ENCODE measurements at places on chromosomes 4 and X.

DNA sequence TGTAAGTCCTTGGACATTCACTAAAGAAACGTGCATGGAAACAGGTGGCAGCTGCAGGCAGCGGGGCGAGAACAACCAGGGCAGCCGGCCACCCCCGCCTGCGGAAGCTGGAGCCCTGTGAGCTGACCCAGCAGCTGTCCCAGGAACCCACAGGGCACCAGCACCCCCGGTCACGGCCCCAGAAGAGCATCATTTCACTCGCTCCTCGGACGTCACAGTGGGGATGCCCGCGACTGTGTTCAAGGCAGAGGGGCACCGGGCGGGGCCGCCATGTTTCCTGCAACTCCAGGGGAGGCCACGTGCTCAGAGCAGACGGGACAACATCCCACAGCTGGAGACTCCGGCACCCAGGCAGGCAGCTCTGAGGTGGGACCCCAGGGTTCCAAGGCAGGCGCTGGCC lies 45.0 kb upstream of the CPLX1 start:
- DNase-seq, result no peak

DNA sequence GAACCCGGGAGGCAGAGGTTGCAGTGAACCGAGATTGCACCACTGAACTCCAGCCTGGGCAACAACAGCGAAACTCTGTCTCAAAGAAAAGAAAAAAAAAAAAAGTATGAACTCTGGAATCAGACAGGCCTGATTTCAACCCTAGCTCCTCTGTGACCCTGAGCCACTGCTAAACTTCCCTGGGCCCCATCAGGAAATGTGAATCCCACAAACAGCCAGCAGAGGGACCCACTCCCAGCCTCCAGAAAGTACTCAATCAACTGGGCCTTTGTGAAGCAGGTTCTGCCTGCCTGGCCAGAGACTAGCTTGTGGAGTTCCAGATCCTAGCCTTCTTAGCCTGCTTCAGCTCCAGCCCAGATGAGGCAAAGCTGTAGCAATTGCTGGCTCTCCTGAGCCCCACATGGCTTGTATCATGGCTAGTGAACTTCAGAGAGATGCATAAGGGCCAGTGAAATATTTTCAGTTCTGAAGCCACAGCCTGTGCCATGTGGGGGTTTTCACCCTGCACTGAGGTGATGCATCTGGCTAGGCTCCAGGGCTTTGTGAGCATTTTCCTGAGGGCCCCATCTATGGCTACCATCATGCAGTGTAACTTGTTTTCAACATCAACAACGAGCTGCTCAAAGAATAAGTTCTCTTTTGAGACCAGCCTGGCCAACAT lies 7.2 kb upstream of the IDS start:
- DNase-seq, result peak; percentile 37

DNA sequence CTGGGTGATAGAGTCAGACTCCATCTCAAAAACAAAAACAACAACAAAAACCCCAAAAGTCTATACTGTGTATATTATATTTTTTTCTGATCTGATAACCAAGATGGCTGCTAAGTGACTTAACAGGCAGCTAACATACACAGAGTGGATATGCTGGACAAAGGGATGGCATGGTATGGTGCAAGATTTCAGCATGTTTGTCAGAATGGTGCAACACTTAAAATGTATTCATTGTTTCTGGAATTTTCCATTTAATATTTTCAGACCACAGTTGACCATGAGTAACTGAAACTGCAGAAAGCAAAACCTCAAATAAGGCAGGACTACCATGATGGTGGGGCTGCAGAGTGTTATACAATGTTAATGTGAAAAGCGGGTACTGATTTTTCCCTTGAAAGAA lies 6.1 kb upstream of the BOD1L1 start:
- no peak for DNase-seq

DNA sequence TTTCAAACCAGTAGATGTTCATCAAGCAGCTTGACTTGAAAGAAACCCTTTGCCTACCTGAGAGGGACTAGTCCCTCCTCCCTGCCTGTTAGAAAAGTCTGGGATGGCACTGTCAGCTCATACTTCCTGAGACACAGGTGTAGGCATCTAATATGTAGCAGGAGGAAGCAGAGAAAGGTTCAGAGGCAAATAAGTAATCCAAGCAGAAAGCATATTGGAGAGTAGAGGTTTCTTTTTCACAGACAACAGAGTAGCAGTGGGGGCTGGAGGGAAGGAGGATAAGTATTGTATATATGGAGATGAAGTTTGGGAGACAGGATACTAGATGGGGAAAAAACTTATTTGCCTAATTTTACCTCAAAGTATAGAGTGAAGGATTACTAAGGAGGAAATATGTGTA lies 81.5 kb downstream of the FNIP2 start:
- DNase-seq, result no peak

DNA sequence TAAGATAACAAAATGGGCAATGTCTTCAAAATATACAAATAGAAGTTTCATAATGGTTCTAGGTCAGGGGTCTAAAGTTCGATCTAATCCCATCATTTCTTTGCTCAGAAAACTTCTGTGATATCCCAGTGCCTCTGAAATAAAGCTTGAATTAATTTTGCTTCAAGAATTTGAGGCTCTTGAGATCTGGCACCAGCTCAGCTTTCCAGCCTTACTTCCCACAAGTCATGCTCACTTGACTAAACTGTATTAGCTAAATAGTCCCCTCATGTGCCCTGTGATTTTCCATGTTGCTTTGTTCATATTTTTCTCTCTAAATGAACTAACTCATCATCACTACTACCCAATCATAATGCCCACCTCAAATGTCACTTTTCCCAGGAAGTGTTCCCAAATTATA lies 50.8 kb upstream of the MBNL3 start:
- DNase-seq, result no peak

GRCh38 chrX:120727911-120728310 lies 98.1 kb upstream of the C1GALT1C1 start:
- no peak for DNase-seq

DNA sequence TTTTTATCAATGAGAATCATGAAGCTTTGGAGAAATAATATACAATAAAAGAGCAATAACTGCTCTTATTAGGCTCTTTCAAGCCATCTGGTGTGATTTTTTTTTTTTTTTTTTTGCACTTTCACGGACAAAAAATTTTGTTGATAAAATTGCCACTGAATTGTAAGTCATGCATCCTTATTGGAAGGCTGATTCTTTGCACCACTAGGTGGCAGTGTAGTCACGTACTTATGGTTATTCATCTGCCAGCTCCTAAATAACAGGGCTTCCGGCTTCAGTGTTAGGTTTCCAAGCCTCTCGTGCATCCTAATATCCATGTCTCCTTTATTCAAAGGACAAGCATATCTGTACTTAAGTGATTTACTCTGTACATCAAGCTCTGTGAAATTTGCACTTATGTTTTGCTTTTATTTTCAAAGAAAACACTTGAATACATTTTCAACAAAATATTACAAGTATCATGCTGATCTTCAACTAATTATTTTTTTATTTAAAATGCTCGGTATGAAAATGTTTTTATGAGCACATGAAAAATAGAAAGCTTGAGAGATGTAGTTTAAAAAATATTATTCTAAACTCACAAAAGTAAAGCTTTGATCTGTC lies 1578.3 kb upstream of the TENM3 start:
- DNase-seq, result peak; percentile 63
